ENCODE measurements at places on chromosomes 2 and 18. TPM values are rescaled to one million over a fixed set of nuclear protein-coding genes. Genes with fewer than 3 reads are reported as not detected.

DNA sequence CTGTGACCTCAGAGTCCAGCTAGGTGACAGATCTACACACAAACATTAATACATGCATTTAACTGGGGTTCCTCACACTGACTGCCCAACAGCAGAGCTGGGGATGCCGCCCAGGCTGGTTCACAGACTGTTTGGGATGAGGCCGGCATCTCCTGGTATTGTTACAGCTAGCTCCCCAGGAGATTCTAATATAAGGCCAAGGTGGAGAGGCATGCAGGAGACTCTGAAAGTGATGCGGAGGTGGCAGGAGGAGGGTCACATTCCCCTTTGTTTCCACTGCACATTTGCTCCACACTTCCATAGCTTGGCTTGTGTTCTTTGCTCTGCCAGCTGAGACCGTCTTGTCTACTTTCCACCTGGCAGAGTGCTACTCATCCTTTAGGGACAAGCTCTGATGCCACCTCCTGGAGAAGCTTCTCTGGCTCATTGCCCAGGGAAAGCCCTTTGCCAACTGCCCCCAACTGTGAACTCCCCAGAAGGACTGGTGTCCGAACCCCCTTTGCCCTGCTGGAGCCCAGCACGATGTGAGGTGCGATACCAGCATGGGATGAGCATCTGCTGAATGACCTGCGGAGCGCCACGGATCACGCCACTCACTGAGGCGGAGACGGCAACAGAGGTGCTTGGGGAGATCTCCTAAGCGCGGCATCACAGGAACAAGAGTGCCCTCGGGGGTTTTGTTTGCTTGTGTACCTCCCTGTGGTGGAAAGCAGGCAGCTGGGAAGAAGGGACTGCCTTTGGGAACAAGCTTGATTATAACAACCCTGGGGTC is 88.8 kb downstream of the UXS1 start:
- no peak for DNase-seq

Gene OR6B2
- not detected for total RNA-seq

- DNase-seq = no peak
Measured at GRCh38 chr2:85692039-85692645, 2.0 kb upstream of the GNLY start.

DNA sequence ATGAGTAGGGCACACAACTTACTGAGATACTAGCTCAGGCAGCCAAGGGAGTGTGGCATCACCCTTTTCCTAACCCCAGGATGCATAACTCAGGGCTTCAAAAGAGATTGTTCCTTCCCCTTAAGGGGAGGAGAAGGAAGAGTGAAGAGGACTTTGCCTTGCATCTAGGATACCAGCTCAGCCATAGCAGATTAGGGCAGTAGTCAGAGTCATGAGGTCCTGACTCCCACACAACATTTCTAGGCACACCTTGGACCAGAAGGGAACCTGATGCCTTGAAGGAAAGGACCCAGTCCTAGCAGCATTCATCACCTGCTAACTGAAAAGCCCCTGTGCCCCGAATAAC is 1433.2 kb upstream of the TMEFF2 start:
- no peak for DNase-seq

DNA sequence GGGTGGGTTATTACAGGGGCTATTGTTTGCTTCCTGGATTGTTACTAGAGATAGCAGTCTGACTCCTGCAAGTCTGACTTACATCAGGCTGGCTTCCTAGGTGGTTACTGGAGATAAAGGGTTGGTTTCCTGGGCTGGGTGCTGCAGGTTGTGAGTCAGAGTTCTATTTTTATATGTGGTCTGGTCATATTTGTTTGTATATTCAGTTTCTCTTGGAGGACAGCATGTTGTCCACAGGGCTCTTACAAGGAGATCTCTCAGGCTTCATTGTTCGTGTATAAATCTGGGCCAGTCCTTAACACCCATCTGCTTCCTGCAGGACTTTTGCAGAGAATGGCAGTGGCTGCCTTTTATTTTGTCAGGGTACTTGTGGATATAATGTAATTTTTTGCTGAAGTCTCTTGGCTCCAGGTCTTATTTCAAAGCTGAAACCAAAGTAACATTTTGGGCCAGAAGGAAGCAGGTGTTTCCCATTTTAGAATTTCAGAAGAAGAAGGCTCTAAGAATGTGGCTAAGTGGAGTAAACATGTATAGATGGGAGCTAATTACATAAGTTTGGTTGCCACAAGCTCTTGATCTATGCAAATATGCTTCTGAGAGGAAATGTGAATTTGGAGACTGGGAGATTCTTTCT is 65.9 kb upstream of the SLC16A14 start:
- DNase-seq = no peak

GRCh38 chr2:121075006-121075551 is 209.9 kb downstream of the TFCP2L1 start:
- peak; percentile 58 for DNase-seq

DNA sequence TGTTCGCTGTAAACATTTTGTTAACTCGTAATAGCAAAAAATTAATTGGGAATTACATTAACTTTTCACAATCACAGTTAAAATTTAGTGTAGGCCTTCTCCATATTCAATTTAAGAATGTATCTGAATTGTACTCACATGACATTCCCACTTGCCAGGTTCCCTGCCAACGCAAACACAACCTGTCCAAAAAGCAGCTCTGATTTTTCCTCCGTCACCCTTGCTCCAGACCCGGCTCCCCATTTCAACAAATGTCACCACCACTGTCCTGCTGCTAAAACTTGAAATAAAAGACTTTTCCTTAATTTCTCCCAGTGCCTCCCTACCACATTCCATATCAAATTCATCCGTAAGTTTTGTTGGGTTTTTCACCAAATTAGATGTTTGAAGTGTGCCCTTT is 120.3 kb downstream of the PIEZO2 start:
- DNase-seq = no peak

DNA sequence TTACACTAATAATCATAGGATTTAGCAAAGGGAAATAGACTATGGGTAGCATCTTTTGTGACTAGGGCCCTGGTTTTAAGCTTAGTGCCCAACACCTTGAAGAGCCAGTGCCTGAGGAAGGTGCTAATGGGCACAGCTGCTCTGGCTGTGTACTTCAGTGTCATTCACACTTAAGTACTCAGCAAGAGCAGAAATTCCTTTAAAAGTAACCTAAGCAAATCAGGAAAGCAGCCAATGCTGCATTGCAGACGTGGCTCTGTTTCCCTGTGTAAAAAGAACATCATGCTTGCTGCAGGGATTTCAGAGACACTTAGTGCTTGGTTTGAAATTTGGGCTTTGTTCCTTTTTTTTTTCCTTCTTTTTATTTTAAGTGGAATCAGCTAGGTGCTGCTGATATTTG is 505.4 kb downstream of the SUCLG1 start:
- no peak for DNase-seq

DNA sequence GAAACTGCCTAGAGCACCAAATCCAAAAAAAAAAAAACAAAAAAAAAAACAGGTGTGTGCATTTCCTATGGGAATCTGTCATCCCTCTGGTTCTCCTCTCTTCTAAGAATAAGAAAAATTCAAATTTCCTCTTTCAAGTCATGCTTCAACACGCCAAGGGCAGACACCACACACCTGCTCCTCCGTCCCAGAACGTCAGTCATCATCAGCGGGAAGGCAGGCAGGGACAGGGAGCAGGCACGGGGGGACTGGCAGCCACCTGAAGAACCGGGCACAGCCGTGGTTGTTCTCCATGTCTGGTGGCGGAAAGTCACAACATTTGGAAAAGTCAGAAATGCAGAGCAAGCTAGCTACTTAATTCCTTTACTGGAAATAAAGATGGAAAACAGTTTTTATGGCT is 214.8 kb downstream of the IKZF2 start:
- no peak for DNase-seq

Gene SCN3A
- total RNA-seq = 0.03 TPM

DNA sequence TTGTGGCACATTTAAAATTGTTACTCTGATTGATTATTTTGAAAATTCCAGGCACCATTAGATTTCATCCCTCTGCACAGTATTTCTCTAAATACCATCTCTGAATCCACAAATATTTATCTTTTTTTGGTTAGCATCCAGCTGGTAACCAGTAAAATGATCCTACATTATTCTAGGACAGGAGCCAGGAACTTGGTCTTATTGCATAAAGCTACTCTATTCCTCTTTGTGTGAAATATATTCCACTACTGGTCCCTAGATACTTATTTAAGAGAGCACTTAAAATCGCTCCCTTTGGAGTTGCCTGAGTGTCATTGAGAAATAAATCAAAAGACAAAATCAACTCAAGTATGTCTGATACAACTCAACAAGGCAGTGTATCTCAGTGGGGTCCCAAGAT is 7.4 kb upstream of the MBOAT2 start:
- no peak for DNase-seq

Gene HAUS1
- 26.7 TPM for total RNA-seq

DNA sequence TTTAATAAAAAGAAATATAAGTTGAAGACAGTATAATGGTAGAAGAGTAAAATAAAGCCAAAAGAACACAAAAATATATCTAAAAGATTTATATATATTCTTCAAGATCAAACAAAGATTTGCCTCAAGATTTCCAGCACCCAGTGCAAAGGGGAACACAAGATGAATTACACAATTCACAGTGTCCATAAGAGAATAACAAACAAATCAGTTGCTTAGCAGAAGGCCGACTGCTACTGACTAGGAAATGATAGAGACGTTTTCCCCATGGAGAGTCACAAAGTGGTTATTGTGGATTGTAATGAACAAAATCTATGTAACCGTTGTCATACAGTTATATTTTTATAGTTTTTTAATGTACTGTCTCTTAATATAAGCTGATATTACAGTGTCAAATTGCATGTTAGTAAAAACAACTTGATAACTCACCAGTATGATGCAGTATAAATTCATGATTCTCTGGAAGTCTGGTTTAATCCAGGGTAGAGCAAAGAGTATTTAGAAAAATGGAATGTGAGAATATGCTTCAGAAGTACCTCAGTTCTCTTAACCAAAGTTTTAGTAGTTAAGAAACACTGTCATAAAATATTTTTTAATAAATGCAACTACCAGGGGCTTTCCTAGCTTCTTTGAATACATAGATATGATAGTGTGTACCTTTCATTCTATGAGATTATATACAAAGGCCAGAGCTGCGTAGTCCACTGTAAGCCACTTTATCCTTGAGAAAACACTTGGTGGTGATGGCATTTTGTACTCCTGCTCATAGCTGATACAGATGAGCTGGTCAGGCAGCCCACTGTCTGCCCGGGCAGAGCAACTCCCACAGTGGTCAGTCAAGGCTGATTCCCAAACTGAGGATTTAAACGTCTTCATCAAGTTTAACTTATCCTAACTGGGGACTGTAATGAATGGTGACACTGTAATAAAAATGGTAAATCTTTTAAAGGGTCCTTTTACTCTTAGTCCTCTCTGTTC is 180.5 kb upstream of the DTNA start:
- no peak for DNase-seq

GRCh38 chr2:37379881-37380296 is 35.5 kb downstream of the QPCT start:
- no peak for DNase-seq

GRCh38 chr18:74718312-74718711 is 120.6 kb downstream of the ZNF407 start:
- DNase-seq = no peak

- DNase-seq = no peak
Measured at GRCh38 chr2:151197184-151198108, 64.2 kb downstream of the RBM43 start.

DNA sequence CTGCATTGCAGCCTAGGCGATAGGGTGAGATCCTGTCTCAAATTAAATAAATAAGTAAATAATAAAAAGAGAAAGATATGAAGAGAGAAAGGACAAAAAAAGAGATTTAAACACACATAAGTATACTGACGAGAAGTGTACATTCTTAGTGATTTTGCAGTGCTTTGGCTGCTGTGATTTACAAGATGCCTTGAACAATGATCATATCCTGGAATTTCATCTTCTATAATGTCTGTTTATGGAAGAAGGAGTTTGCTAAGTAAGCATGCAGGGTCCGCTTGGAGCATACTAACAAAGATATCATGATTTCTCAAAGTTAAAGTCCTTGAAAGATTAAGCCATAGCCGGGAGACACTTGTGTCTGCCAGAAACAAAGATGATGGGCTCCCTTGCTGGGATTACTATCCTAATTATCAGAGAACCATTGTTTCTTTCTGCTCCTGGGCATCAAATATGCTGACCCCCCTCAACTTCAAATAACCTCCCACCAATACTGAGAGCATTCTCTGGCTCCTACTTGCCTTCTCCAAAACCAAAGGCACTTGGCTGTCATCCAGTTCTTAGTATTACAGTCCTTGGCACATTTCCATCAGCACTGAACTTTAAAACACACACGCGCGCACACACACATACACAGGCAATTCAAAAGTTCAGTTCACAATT is 47.5 kb upstream of the STAM2 start:
- DNase-seq = peak; percentile 89

DNA sequence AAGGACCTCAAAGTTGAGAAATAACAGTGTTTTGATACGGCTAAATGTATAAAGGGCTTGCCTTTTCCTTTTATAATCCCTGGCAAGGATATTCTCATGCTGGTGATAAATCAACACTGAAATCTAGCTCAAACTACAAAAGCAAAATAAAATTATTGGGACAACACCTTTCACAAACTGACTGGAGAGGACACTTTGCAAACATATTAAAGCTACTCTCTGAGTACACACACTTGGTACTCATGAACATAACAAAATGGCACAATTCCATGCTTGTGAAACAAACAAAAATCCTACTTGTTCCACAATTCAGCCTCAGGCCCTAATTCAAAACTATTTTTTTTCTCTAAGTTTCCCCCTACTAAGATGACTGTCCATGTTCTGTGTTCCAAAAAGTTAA is 305.8 kb downstream of the ETAA1 start:
- DNase-seq = no peak

GRCh38 chr18:13538630-13539029 is 187.7 kb downstream of the FAM210A start:
- no peak for DNase-seq

Gene LIMS3
- not detected for total RNA-seq

Gene GRB14
- total RNA-seq = 4.1 TPM

Gene RPRM
- not detected for total RNA-seq

Gene ABCB11
- 0.03 TPM for total RNA-seq

DNA sequence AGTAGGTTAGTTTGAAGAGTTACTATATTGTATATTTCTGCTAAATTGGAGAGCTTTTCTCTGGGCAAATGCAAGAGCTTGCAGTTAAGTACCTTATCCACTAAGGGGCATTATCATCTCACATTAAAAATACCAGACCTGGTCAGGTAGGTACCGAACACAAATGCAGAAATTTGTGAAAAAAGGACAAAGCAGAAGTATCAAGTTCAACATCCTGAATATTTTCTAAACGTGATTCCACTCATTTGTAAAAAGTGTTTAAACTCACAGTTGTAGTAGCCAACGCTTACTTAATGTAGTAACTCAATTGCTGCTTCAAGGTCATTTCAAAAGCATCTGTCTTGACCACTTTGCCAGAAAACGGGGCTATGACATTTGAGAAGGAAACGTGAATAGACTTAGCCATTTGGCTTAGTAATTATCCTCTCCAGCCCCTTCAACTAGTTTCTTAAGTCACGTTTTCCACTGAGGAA is 52.1 kb downstream of the CYRIA start:
- DNase-seq = peak; percentile 45
